IMR-90 (cell line): ENCODE measurements at places on chromosomes 7 and 10.

DNA sequence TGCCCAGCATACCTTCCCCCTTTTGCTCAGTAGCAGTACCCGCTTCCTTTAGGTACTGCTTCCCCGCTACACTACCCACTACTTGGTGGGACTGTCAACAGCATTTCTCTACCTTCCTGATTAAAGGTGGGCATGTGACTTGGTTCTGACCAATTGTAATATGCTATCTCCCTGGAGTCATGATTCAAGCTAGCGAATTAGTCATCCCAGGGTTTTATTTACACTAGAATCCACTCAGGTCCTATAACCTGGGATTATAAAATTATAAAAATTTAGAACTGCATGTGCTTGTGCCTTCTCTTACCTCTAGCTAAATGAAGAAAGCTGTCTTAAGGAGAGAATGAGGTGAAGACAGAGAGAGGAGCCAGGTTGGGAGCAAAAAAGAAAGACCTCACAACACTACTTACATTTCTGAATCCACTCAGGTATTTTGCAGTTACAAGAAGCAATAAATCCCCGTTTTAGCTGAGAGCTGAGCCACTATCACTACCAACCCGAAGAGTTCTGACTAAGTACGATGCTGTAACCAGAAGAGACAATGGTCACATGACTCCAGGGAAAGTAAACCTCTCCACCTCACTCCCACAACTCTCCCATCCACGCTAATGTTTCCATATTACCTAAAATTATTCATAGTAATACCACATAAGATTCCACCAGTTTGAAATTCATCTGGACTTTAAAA lies 9.7 kb downstream of the GBX1 start:
- peak; percentile 26 for DNase-seq

DNA sequence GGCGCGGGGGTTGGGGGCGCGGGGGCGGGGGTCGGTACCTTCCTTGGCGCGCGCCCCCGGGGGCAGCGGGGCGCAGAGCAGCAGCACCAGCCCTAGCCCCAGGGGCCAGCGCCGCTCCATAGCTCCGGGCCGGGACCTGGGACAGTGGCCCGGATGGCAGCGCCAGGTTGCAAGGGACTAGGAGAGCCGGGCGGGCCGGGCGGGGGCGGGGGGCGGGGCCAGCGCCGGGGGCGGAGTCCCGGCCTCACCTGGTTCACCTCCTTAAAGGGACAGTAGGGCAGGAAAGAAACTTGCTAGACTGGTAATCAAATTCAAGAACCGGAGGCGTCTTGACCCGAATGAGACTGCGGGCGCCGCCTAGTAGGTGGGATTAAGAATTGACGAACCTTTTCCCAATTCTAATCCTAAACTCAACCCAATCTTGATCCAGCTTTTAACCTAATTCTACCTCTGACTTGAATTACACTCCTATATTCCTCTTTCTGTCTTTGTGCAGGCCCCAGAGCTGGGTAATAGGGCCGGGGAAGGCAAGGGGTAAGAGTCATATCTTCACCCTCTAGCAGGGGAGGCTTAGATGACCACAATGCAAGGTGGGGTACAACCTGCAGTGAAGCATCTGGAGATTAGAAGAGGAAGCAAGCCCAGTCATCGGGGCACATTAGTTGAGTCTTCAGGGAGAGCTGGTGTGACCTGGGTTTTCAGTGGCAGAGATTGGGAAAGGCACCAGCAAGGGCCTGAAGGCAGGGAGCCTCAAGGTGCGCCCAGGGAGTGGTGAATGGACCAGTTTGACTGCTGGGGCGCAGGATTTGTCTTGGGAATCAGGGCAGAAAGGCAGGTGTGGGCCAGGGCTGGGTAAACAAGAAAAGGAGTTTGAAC lies at the start of gene EPHA1:
Gene EPHA1 (minus strand): TSS at position 171 of the 876 bp plus-strand sequence. CDS start 51 bp downstream, at position 120.
- DNase-seq, result no peak

DNA sequence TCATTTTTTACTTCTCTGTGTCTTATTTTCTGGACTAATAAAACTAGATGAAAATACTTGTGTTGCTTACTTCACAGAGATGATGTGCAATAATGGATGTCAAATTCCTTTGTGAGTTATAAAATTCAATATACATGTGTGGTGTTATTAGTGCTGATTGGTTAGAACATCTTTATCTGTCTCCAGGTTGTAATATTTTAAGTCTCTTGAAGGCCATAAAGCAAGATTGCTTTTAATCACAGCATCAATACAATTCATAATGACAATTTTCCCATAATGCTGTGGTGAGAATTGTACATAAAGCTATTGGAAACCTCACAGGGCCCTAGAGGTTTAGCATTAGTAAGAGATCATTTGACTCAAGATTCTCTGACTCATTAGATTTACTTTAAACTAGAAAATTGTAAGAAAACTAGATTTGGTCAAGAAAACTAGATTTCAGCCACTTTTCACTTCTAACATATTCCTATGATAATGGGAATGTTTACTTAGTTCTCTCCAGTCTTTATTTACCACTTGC lies 963.7 kb downstream of the REEP3 start:
- no peak for DNase-seq

GRCh38 chr10:85544956-85545355 lies 821.6 kb downstream of the GRID1 start:
- no peak for DNase-seq

GRCh38 chr7:137940656-137941518 lies 61.0 kb downstream of the CREB3L2 start:
- DNase-seq, result peak; percentile 80

- peak; percentile 94 for DNase-seq
Observed at GRCh38 chr10:89373916-89374711, 3.7 kb upstream of the IFIT1B start.

DNA sequence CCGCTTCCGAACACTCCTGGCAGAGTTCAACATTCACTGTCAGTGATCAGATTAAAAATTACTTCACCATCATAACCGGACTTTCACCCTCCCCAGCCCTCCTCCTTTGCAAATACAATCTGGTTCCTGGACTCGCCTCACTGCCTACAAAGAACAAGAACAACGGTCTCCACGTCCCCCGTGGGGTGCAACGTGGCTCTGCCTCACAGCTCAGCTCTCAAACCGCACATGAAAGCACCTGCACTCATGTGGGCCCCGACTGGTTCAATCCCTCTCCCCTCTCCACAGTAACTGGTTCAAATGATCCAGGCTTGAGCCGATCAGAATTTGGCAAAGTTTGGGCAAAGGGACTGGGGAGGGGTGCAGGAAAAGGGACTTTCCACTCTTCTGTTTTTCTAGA lies 21.0 kb downstream of the ASB13 start:
- no peak for DNase-seq

- peak; percentile 31 for DNase-seq
Observed at GRCh38 chr7:42232275-42232674, 4.7 kb downstream of the GLI3 start.

DNA sequence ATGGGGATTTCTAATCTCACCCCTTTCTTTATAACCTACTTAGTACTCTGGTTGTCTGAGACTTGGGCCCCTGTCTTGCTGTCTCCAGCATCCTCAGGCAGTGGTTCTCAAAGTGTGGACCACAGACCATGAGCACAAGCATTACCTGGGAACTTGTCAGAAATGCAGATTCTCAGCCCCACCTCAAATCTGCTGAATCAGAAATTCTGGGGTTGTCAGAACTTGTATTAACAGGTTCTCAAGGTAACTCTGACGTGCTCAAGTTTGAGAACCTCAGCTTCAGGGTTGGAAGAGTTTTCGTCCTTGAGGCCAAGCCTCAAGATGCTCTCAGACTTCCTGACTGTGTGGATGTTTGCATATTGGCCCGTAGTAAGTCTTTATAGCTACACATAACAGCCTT lies 97.4 kb downstream of the REEP3 start:
- DNase-seq, result no peak

- DNase-seq, result no peak
Observed at GRCh38 chr10:117462424-117462792, 80.1 kb upstream of the EMX2 start.

- DNase-seq, result no peak
Observed at GRCh38 chr10:97937928-97938327, 88.3 kb downstream of the GOLGA7B start.
